Epithelial cell of proximal tubule (primary cell): ENCODE measurements at places on chromosomes 16 and 17.

DNA sequence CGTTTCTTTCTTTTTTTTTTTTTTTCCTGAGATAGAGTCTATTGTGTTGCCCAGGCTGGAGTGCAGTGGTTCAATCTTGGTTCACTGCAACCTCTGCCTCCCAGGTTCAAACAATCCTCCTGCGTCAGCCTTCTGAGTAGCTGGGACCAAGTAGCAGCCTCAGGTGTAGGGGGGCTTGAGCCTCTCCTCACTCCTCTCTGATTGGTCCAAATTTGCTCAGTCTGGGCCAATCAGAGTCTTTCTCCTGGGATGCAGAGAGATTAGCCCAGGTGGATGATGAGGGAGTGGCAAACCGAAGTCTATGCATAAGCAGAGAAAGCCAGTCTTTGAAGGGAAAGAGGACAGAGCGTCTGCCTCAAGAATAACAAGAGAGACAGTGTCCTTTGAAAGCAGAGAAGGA, 99.0 kb downstream of the BMERB1 start:
- DNase-seq = no peak

DNA sequence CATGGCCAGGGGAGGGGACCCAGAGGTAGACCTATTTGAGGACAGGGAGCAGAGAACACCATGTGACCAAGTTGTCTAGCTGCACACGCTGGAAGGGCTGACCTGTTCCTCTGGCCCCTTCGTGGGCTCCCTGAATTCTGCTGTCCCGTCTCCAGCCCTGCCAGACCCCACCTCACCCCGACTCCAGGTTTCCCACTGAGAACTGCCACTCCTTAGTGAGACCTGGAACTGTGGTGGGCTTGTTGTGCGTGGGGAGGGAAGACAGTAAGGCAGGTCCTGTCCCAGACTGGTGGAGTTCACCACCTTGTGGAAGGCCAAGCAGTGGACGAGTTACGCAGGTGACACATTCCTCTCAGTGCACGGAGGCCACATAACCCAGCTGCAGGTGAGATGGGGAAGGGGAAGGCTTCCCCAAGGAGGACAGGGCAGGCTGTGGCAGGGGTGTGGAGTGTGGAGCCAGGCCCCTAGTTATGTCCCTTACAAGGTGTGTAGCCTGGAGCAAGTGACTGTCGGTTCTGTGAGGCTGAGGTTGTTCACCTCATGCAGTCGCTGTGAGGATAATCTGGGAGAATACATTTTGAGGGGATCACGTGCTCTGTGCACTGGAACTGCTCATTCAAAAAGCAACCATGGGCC, 54.7 kb downstream of the USP22 start:
- DNase-seq = no peak

DNA sequence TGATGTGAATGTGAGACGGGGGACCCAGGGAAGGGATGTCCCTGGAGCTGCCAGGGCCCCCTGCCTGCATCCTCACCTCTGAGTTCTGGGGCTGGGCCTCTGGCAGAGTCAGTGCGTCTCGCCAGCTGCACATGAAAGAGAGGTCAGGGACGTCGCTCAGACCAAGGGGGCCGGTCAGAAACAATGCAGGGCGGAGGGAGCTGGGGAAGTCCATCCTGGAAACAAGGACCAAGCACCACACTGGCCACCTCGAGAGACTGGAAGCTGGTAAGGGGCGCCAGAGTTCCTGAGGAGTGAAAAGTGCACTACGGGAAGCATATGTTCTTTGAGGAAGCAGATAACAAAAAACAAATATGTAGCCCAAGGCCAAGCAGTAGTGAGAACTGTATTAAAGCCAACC, 2.1 kb downstream of the TAF1C start:
- DNase-seq = no peak

GRCh38 chr17:55745258-55745657, 5.6 kb upstream of the PCTP start:
- DNase-seq = no peak

DNA sequence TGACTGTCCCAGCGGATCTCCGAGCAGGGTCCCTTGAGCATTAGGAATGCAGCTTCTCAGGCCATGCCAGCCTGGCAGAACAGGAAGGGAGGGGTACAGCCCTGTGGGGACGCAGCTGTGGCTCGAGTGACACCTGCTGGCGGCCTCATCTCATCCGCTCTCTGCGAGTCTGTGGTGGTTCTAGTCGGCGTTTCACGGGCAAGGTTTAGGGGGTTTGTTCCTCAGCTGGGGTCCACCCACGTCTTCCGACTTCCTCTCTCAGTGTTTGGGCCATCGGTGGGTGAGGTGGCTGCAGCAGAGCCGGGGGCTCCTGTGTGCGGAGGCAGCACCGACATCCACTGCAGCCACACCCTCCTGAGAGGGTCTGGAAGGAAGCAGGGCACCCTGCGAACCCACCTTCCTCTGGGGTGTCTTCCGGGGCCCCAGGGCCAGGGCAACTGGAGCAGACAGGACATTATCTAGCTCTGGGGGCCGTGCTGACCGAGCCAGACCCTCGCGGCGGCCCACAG, 33.3 kb downstream of the JPH3 start:
- DNase-seq = no peak

DNA sequence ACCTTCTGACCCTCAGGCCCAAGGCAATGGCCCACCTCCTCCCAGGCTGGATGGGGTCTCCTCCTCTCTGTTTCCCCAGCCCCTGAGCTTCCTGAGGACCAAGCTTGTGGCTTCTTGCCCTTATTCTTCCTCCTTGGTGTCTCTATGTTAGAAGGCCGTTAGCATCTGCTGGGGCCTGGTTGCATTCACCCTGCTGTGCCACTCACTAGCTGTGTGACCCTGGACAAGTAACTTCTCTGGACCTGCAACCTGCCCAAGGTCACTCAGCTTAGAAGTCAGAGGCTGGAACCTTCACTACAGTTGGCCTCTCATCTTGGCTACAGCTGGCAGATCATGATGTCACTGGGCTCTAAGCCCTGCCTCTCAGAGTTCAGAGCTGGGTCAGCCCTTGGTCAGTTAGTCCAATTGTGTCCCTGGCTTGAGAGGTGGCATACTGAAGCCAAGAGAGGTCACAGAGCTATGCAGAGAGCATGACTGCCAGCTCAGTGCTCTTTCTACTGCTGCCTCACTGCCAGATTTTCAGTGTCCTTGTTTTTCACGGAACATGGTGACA, 3.0 kb downstream of the MT2A start:
- no peak for DNase-seq

GRCh38 chr16:8686031-8686621, 11.7 kb downstream of the ABAT start:
- no peak for DNase-seq

DNA sequence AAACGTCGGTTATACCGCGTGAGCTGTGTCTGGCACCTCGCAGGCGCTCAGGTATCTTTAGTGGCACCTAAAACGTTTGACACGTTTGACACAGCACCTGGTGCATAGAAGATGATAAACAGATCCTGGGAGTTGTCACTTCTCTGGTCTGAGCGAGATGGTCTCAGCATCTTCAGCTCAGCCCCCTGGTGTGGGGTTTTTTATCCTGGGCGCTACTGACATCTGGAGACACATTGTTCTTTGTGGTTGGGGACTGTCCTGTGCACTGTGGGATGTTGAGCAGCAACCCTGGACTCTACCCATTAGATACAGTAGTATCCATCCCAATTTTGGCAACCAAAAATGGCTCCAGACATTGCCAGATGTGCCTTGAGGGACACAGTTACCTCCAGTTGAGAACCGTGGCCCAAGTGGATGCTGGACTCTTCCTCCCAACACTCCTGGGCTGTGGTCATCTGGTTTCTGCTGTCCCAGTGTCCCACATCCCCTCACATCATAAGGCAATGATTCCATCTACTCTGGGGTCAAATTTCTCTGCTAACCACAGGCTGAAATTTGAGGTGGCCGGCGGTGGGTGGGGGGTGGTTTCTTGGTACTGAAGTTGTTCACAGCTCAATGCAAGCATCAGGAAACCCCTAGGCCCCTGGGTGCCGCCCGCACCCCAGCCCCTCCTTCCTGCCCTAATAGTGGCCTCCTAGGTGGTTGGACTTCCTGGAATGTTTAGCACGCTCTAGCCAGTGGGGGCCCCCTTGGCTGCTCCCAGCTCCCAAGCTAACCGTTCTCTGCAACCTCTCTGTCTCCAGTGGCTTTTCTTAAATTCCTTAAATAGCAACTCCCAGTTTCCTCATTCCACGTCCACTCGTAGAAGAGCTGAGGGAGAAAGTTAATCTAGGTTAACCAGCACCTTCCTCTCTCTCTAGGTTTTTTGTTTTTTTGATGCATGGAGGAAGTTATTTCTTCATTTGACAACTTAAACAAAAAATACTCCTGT, 124.8 kb downstream of the ABCC1 start:
- peak; percentile 74 for DNase-seq

GRCh38 chr17:73735245-73735644, 91.0 kb upstream of the SDK2 start:
- no peak for DNase-seq

- DNase-seq = no peak
Measured at GRCh38 chr16:57525761-57526160, 10.6 kb downstream of the CCDC102A start.

DNA sequence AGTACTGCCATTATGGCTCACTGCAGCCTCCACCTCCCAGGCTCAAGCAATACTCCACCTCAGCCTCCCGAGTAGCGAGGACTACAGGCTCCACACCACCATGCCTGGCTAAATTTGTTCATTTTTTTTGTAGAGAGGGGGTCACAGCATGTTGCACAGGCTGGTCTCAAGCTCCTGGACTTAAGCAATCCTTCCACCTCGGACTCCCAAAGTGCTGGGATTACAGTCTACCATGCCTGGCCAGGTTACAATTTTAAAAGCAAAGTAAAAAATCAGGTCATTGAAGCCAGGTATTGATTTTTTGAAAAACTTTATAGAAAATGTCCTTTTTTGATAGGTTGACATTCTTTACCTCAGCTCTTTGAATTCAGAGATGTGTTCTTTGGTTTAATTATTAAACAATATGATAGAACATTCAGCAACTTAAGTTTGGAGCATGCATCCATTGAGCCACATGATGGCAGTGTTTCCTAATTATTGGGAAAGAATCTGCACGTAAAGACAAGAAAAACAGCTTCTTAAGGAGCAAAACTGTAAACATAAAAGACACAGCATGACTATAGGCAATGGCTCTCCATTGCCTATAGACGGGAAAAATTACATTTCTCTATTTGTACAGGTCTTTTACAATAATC, 1.7 kb upstream of the SLC16A11 start:
- DNase-seq = no peak

DNA sequence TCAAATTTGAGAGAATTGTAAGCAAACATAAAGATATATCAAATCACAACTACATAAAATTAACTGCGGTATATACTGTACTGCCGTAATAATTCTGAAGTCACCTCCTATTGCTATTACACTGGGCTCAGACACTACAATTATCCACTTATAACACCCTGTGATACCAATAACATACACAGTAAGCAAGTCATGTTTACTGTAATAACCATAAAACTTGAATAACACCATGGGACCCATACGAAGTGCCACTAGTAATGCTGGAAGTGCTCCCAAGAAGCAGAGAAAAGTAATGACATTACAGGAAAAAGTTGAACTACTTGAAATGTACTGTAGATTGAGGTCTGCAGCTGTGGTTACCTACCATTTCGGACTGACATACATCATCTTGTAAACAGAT, 24.0 kb downstream of the CMC2 start:
- DNase-seq = no peak

DNA sequence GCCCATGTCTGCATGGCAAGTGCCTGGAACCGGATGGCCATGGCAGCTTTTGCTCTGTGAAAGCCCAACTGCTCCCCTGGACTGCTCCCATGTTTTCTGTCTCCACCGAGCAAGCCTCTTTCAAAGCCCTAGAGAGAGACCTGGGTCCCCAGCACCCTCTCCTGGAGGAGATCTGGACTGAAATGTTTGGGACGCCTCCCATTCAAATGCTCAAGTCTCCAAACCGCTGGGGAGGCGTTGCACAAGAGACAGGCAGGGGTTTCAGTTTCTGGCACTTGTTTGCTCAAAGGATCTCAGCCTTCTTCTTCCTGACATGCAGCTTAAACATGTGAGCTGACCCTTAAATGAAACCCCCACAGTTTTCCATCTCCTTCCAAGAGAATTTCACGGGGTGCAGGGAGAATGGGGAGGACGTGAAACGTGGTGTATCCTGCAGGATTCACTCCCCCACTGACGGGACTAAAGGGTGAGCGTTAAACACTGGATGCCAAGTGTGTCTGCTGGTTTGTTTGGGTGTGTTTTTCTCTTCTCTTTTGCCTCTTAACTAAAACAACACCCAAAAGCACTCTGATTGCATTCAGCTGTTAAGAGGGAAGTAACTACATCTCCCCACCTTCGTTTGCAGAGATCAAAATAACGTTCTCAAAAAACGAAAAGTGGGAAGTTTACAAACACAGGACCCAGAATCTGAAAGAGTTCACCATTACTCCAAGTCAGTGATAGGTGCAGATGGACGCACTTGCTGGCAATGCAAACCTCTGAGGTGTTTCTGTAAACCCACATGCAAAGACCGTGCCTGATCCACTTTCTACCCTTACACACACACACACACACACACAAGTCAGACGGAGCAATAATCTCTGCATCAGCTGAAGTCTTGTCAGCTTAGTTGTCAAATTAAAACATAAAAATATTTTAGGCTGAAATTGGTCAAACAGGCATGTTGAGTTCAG, 256.9 kb downstream of the C16orf95 start:
- no peak for DNase-seq

DNA sequence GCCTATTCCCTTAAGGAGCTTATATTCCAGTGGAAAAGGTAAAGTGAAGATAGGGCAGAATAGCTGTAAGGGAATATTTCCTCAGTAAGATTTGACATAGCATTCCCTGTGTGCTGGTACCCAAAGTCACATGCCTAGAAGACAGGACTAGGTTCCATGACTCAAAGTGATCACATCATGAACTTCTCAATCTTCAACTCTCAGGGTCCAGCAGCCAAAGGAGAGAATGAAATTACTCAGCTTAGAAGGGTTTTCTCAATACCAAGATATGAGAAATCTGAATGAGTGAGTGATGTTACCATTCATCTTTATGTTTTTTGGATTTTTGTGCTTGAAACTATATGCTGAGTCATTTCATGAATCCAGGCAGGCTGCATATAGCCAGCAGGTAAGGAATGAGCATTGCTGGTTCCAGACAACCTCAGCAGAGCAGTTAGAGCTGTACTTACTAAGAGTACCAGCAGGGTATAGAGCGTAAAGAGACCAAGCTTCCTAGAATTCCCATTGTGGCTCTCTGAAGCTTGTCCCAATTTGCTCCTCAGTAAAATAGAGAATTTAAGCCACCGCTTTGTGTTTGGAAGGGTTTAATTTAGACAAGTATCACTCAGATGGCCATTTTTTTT, 91.1 kb downstream of the ANKFN1 start:
- DNase-seq = no peak

- no peak for DNase-seq
Measured at GRCh38 chr17:51901242-51901641, 257.3 kb downstream of the CA10 start.

GRCh38 chr17:82825540-82826124, 14.2 kb downstream of the ZNF750 start:
- DNase-seq = no peak

- DNase-seq = no peak
Measured at GRCh38 chr17:10600571-10600970, 51.1 kb upstream of the MYH2 start.

GRCh38 chr16:4876646-4877379, 29.5 kb downstream of the UBN1 start:
- DNase-seq = no peak
